ENCODE measurements at places on chromosomes 4 and X.

DNA sequence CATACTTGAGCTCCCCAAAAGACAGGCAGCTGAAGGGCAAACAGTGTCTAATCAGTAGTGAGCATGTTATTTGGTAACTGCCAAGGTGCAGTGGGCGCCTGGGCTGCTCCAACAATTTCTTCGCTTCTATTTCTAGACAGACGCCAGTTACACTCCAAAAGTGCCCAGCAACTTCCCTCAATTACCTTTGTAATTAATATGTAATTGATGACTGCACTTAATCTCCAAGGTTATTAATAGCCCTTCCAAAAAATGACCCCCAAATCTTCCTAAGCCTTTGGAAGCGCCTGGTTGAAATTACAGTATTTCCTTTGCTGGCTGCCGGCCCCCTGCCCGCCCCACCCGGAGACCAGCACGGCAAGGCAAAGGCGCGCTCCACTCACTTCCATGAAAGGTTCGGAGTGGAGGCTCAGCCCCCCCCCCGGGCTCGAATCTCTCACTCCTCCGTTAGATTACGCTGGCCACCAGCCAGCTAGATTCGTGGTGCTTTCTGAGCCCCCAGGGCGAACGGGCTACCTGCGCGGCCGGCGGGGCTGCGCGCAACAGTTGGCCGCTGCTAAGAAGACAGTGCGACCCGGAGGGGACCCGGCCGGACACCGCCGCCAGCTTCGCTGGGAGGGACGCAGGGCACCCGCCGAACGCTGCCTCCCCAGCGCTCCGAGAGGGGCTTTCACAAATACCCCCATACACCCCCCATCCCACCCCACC, 1.9 kb downstream of the GPC4 start:
- DNase-seq, result no peak

DNA sequence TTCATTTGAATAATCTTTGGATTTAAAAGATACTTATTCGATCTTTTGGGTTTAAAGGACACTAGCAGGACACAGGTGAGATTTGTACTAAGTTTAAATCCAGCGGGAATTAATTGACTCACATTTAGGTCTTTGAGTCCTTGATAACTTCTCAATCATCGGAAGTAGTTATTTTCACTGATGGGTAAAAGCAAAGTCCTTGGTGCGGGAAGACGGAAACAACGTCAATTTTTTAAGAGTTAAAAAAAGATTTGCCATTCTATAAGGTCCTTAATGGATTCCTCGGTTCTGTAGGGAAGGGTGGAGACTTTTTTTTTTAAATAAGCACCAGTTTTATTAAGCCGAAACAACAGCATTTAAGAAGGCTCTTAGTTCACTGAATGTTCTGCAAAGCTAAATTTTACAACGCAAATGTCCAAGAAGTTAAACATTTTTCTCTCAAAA, 2.9 kb downstream of the TMSB4X start:
- DNase-seq, result no peak

GRCh38 chr4:37615059-37615719, 71.0 kb downstream of the RELL1 start:
- DNase-seq, result no peak

DNA sequence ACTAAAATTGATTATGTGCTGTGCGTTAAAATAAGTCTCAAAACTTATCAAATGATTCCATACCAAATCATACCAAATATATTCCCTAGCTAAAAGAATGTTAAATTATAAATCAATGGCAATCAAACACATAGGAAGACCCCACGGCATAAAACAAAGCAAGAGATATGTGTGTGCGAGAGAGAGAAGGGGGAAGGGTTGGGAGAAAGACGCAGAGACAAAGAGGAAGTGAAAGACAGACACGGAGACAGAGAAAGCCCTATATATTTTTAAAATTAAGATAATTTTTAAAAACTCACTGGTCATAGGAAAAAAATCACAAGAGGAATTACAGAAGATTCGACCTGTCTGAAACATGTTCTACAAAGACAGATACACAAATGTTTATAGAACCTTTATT, 371.4 kb downstream of the NLGN4X start:
- DNase-seq, result no peak

GRCh38 chr4:47101453-47101852, 70.1 kb downstream of the GABRB1 start:
- DNase-seq, result no peak

DNA sequence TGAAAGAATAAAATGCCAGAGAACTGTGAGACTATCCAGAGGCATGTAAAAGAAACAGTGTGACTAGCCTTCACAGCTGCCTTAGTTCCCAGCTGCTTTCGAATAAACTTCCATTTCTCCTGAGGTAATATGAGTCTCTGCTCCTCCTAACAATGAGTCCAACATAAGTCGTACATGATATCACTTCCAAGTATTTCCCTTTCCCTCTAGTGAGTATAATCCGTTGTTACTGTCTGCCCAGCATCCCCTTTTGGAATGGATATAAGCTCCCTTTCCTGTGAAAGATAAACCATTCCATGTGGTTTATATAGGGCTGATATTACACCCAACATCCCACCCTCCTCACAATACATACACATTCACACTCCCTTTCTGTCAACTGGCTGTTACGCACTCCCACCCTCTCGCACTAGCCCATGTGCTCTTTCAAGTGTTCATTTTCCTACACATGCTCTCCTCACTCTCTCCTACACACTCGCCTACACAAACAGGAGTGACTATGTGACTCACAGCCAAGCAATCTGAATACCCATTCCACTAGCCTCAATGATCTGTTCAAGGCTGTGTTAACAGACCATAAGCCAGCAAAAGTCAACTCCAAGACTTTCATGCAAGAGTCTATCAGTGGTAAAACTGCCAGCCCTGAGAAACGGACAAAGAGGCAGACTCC, 5.0 kb downstream of the NAF1 start:
- DNase-seq, result peak; percentile 17

DNA sequence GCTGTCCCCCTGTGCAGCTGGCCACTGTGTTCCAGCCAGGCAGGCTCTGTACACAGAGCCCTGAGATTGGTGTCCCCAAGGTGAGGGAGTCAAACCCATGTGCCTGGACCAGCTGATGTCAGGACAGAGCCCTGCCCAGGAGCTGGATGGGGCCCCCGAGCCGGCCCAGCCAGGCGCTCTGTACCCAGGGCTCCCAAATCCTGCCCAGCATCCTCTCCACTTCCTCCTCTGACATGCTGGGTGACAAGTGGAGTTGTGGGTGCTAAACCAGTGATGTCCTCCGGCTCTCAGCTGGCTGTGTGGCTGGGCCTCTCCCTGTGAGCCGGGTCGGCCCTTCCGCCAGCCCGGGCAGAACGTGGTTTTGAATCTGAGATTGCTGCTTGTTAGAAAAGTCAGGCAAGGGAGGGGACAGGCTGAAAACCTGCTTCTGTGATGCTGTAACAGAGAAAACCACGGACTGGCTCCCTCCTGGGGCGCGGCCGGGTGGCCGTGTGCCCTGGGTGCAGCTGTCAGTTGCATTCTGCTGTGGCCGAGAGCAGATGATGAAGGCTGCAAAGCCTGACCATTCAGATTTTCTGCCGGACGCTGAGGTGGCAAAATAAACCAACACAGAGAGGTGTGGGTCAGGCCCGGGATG, 7.9 kb upstream of the CPLX1 start:
- no peak for DNase-seq

- no peak for DNase-seq
Observed at GRCh38 chrX:16100673-16101072, 22.7 kb upstream of the GRPR start.

GRCh38 chr4:16908377-16909021, 10.1 kb upstream of the LDB2 start:
- DNase-seq, result no peak

DNA sequence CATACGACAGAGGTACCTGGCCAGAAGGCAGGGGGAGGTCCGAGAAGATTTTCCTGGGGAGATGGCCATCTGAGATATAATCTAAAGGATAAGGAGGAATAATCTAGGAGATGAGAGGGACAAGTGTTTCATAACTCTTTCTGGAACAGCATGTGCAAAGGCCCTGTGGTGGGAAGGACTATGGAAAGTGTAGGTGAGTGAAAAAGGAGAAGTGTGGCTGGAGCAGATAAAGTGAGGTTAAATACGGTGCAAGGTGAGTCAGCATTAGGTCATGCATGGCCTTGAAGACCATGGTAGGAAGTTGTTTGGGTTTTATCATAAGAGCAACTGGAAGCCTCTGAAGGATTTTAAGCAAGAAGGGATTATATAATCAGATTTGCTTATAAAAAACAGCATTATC, 34.6 kb upstream of the MTM1 start:
- no peak for DNase-seq

DNA sequence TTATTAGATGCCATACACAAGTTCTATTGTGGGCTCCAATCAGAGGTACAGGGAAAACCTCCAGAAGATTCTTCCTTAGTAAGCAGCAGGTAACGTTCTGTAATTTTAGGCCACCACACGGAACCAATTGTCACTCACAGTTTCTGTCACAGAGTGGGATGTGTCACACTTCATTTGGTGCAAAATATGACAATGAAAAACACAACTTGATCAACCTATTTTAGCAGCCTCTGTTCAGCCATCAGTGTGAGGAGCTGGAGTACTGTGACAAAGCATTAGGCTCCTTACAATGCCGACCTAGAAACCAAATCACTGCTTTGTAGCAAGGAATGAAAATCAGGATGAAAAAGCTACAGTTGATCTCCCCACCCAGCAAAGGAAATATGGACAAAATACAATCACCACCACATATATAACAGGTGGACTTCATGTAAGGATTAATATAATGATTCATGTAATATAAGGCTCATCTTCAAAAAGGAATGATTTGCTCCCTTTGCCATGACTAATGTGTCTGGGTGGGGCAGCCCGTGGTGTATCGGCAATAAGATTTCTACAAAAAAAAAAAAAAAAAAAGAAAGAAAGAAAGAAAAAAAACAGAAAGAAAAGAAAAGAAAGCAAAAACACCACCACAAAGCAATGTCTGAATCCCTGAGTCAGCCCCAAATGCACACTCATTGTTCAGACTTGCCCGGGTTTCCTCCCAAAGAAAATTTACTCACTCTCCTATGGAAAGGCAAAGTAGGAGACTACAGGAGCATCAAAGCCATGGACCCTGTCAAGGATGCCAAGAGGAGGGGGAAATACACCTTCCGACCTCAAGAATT, 36.0 kb downstream of the SLC9A7 start:
- DNase-seq, result no peak

DNA sequence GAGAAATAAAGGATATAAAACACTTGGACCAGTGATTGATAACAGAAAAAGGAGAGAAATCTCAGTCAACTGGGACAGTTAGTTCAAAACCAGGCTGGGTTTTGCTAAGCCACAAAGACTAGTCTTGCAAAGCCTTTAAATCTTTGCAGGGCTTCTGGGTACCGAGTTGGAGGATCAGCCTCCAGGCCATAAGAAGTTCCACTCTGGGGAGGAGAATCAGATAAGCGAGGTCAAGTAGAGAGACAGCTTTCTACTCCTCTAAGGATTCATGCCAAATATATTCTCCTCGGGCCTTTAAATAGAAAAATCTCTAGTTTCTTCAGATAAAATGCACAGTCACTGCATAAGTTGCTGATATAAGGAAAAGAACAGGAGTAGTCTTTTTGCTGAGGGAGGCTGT, 92.7 kb downstream of the MFAP3L start:
- DNase-seq, result no peak

DNA sequence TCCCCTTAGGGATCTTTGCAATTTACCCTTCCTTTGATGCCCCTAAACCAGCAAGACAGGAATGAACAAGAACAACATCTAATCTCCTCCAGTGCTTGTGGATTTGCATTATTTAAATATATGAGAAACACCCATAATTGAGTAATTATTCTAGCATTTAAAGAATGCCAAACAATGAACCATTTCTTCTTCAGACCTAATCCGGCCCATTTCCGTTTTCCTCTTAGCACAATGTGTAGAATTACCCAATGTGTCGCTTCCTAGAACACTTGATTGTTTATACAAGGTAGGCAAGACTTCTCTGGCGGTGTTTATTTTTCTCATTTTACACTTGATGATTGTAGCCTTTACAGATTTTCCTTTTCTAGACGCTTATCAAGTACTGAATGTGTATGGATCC, 43.5 kb downstream of the CLDN34 start:
- no peak for DNase-seq

DNA sequence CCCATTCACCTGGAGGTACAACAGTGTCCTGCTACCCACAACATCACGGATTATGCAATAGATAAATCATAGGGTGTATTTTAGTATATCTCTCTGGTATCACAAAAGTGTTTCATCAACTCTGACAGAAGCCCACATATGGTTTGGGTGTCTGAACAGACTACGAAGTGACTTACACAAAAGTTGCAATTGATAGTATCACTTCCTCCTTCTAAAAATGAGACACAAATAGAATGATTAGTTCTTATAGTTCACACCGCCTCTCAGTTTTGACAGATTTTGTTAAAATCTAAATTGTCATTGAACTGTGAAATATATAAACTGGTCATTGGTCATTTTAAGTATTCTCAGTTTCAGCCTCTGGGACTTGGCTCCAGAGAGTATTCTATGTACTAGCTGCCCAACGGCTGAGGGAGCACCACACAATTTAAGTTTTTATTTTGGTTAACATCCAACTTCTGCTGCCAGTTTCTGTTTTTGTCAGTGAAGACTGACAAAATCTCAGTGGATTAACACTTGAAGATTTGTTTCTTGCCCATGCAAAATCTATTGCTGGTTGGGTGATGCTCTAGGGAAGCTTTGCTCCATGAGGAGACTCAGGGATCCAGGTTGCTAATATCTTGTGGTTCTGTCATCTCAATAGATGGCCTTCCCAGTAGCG, 113.8 kb upstream of the PUDP start:
- DNase-seq, result no peak
